SK-MEL-5 (cell line): ENCODE measurements at places on chromosomes 3 and 15.
A peak's percentile ranks its signal among the peaks of the same experiment; 100 is the strongest.

- no peak for DNase-seq
Observed at GRCh38 chr3:16551342-16551976, 38.0 kb upstream of the RFTN1 start.

GRCh38 chr3:147395899-147396711, 10.2 kb downstream of the ZIC4 start:
- DNase-seq = no peak

DNA sequence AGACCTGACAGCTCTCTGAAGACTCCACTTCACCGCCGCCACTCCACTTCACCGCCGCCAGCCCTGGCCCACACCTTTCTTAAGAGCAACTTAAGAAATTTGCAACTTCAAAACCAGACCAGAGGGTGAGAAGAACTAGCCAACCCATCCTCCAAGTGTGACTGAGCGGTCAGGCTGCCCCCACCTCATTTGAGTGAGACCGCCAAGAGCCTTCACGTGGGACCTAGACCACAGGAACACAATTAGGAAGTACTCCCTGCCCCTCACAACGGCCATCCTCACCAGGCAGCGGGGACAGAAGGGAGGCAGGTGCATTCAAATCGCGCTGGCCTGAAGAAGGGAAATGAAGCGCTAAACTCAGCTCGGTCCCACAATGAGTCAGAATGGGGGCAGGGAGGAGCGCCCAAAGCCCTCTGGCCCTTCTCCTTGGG, 156.8 kb upstream of the BCL6 start:
- no peak for DNase-seq

DNA sequence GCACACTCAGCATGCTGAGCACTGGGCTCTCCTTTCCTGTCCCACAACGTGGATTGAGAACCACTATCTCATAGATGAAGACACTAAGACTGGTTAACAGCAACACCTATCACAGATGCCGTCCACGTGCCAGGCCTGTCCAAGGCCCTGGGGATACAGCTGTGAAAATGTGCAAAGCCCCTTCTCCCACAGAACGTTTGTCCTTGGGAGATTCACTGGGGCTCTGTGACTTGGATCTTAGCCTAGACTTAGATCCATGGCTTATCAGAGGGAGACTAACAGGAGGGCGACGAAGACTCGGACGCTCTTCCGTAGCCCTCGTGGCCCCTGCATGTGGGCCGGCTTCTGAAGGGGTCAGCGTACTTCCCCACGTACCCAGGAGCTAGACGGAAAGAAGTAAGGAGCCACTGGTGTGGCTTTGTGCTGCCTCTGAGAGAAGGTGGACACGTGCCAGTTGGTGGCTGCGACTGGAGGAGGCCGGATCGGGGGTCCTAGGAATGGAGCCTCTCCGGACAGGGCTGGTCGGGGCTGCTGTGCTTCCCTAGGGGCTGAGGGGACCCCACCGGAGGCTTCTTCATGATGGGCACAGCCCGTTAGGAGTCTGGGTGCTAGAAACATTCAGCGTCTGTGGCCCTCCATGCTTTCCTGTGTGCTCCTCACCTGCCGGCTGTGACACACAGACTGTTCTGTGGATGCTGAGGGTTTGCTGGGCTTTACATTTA, 964 bp downstream of the NRROS start:
- no peak for DNase-seq

DNA sequence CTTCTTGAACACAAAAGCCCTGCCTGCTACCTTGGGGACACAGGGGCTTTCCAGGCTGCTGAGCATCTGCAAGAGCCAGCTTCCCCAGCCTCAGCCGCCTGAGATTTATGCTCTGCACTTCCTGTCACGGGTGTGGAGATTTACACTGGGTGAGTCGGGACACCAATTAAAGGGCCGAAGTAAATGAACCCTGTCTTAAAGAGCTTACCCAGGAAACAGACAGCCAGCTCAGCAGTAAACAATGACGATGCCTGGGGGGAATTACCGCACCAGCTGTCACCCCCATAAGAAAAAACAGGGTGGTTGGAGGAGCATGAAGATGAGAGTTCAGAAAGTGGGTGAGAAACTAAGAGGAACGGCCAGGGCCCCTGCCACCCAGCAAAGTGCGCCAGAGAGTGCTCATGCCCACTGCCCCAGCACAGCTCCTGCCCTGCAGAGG, 37.5 kb upstream of the IQSEC1 start:
- no peak for DNase-seq

DNA sequence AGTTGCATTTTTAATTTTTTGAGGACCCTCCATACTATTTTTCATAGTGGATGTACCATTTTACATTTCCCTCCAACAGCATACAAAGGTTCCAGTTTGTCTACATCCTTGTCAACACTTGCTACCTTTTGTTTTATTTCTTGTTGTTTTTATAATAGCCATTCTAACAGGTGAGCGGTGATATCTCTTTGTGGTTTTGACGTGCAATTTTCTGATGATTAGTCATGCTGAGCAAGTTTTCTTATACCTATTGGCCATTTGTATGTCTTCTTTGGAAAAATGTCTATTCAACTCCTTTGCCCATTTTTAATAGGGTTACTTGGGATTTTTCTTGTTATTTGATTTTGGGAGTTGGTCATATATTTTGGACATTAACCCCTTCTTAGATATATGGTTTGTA, 187.0 kb downstream of the CDIN1 start:
- no peak for DNase-seq

- DNase-seq = no peak
Observed at GRCh38 chr3:123042413-123042812, 14.8 kb upstream of the SEMA5B start.

DNA sequence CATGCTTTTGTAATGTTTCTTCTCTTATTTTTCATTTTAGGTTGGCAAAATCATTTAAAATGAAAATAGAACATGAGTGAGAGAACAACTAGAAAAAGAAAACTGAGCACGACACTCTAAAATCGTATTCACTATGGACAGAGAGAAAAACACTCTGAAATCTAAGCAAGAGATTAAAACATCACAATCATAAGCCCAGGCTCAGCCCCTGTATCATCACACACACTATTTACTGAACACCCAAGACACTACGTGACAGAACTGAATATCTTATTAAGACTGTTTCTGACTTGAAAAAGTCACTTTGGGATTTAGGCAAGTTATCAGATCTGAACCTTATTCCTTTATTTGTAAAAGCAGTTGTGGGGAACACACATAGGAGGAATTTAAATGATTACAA, 82.6 kb upstream of the PLXND1 start:
- no peak for DNase-seq

- DNase-seq = no peak
Observed at GRCh38 chr3:13023971-13024764, 49.1 kb downstream of the IQSEC1 start.

DNA sequence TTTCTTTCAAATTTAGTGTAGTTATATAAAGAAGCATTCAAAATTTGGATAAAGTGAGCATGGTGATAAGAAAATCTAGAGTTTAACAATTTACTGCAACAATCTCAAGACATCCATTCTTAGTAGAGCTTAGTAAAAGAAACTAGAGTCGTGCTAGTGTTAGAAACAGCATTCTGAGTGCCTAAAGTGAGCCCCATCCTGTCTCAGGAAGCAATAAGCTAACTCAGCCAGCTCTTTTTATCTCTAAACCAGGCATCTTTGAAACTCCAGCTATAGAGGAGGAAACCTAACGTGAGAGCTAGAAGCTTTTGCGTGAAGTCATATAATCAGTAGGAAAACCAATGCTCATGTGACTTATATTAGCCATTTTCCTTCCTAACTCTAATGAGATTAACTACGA, 1187.1 kb upstream of the EPHA6 start:
- no peak for DNase-seq

GRCh38 chr3:59538753-59539432, 489.1 kb upstream of the CFAP20DC start:
- no peak for DNase-seq

DNA sequence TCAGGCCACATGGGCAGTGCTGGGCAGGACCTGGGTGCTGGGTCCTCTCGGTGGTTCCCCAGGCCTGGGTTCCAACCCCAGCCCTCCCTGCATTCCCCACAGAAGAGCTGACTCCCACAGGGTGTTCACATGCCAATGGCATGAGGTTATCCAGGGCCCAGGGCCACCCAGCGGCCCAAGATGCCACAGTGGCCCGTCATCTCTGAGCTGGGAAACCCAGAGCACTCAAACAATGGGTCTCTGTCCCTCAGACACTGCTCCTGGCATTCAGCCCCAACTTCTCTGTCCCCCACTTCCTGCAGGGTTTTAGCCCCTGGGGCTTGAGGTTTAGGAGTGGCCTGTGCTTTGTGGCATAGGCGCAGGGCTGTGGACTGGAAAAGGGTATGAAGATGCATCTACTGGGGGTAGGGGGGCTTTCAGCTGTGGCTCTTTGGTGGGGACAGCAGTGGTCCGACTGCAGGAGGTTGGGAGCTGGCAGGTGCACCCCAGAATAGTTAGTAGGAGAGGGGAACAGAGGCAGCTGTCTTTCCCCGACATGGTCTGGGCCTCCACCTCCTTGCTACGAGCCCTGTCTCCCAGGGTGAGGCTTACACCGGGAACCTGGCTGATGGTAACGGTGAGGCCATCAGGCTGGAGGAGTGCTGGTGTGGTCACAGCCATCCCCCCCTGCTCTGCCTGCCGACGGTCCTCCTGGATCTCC, 1.7 kb downstream of the CCDC9B start:
- peak; percentile 65 for DNase-seq

- DNase-seq = no peak
Observed at GRCh38 chr3:161915418-161915750, 418.8 kb downstream of the OTOL1 start.

DNA sequence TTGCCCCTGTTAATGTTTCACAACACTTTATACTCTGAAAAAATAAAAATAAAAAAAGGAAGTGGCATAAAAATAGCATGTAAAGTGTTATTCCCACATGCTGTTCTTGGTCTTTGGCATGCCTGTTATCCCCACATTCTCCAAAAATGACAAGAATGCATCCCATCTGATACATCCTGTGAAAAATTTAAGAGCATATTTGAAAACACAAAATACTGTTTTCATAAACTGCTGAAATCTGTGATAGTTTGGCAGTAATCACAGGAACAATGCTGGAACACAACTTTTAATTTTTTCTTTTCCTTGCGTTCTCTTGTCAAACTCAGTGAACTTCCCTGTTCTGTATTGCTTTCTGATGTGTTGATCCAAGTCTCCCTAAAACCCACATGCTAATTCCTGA, 288.8 kb downstream of the ROBO2 start:
- no peak for DNase-seq

- DNase-seq = no peak
Observed at GRCh38 chr15:63971904-63972303, 74.4 kb downstream of the DAPK2 start.

DNA sequence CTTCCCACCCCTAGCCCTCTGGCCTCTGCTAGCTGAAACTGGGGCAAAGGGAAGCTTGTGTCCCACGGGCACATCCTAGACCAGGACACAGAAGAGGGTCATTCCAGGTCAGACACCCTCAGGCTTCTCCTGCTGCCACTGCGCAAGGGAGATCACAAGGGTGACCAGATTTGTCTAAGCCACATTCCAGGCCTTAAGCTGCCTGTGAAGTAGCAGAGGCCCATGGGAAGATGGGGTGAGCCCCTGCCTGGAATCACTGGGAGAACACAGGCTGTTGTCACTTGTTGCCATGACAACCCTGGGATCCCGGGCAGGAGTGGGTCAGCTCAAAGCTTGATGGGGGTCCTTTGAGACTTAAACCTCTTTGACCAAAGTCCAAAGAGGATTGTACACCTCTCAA, 10.8 kb downstream of the STRA6 start:
- no peak for DNase-seq

- peak; percentile 58 for DNase-seq
Observed at GRCh38 chr3:54853573-54854404, 74.1 kb downstream of the LRTM1 start.

DNA sequence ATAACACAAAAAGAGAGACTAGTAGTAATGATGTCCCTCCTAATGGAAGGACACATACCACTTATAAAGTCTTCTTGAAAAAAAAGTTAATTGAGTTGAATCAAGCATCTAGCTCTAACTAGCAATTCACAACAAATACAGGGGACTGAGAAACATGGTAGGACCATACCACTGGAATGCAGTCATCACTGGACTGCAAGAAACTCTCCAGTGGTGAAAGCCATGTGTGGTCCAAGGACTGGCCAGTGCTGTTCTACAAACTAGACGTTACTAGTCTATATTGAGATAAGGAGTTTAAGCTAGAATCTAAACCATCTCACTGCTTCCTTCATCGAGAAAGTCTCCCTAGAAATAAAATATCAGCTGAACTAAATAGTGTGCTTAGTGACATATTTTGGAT, 16.7 kb downstream of the FBN1 start:
- no peak for DNase-seq

DNA sequence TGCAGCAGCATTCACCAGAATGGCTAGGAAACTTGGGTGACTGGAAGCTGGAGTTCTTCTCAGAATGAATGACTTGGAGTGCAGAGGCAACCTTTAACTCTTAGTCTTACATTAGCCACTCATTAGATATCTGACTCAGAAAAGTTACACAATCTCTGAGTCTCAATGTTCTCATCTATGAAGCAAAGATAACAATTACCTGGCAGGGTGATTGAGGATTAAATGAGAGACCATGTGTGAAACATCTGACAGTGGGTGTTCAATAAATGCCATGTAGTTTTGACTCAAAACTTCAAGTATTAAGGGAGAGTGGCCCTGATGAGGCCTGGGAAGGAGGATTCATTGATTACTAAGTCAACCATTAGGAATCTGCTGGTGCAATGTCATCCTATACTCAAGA, 48.3 kb downstream of the MRPL3 start:
- DNase-seq = no peak

- DNase-seq = no peak
Observed at GRCh38 chr3:11199902-11200845, 45.9 kb downstream of the HRH1 start.

DNA sequence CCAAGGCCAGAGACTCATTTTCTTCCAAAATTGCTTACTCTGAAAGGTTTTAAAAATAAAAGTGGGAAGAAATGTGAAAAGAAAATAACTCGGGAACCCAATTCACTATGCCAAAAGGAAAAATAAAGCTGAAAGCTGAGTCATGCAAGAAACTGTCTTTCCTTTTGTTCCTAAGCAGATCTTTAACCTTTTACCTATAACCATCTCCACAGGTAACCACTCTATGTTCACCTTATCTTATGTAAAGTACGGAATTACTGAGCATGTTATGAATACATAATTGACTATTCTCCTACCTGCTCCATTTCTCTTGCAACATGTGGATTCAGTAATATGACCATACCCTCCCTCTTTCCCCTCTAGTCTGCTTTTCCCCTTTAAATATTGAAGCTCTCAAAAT, 62.0 kb downstream of the MINDY4B start:
- DNase-seq = no peak
